Pancreas (tissue), 10 donors: ENCODE measurements at places on chromosomes 3 and 15.

- DNase-seq: no peak
These were observed 70.4 kb upstream of the CMTM7 start for GRCh38 chr3:32321095-32321790.

GRCh38 chr3:30952786-30953185 is 58.3 kb upstream of the GADL1 start:
- no peak for DNase-seq

DNA sequence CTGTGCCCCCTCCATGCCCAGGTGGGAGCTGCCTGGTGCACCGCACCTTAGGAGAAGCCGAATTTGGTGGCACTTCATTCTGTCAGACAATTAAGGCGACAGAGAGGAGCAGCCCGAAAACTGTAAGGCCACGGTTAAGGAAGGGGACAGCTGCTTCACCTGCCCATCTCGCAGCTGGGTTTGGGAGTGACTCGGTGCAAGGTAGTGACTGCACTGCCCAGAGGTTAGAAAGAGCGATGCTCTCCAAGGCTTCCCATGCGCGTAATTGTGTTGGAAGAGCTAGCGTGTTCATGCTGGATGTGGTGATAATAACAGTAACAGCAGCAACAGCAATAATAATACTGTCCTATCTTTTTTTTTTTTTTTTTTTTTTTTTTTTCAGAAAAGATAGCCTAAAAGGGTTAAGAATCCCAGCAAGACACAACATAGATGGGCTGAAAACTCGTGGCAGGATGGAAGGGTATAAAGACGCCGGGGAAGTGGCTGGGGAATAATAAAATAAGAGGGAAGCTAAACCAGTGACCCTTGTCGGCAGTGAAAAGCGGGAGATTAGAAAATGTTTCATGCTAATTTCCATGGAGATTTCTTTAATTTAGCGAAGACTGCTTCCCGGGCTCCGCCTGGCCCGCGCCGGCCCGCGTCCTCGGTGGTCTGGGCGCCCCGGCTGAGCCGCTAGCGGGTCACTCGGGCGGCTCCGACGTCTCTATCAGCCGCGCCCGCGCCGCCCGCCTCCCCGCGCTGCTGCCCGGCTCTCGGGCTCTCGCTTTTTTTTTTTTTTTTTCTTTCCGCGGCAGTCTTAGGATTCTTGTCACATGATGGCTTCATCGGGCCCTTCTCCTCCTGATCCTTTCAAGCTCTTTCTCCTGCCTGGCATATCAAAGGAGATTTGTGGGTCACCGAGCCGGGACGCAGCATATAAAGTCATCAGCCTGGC is 617.1 kb downstream of the NR2F2 start:
- no peak for DNase-seq

DNA sequence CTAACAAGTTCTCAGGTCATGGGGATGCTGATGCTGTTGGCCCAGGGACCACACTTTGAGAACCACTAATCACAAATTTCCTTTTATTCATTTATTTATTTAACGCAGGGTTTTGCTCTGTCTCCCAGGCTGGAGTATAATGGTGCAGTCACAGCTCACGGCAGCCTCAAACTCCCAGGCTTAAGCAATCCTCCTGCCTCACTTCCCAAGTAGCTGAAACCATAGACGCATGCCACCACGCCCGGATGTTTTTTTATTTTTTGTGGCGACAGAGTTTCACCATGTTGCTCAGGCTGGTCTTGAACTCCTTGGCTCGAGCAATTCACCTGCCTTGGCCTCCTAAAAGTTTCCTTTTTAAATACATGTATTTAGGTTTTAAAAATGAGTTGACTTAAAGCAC is 20.7 kb upstream of the ISLR2 start:
- no peak for DNase-seq

GRCh38 chr3:12869035-12869621 is 27.8 kb upstream of the RPL32 start:
- DNase-seq: peak; percentile 52

GRCh38 chr3:165194511-165195240 is 1.5 kb downstream of the SLITRK3 start:
- no peak for DNase-seq

- DNase-seq: no peak
These were observed 447 bp upstream of the SHQ1 start for GRCh38 chr3:72848703-72849081.

- no peak for DNase-seq
These were observed 17.8 kb downstream of the TEX9 start for GRCh38 chr15:56383010-56383409.

DNA sequence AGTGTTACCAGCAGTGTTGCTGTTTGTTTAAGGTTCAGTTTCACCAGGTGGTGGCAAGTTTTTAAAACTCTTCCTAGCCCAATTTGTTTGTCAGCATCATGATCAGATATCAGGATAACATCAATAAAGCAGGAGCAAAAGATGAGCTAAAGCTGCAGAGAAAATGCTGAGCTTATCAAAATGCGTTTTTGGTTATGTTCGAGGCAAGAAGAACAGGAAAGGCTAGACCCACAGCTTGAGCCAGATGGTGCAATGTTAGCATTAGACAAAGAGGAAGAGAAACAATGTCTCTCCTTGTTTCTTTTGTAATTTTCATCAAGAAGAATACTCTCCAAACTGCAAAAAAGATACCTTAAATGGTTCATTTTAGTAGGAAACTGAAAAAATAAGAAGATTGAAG is 66.2 kb downstream of the THRB start:
- DNase-seq: no peak

GRCh38 chr3:181839916-181840297 is 128.2 kb downstream of the SOX2 start:
- DNase-seq: no peak

DNA sequence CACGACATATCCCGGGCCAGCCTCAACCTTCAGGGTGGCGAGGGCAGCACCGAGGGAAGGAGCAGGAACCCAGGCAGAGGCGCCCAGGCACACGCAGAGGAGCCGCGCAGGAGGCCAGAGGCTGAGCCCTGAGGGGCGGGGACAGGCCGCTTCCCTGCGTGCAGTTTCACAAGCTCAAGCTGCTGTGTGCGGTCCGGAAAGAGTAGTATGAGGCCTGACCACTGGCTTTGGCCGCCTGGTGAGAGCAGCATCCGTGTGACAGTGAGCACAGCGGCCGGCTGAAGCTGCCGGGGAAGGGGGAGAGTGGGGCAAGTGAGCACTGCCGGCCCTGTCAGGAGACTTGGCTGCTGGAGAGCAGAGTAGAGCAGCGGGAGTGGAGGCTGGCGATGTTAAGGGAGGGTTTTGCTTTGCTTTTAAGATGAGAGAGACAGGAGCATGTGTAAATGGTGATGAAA is 8.7 kb downstream of the ZDHHC19 start:
- no peak for DNase-seq

- DNase-seq: no peak
These were observed 37.3 kb downstream of the BTD start for GRCh38 chr3:15638891-15639262.
